Stimulated activated CD8-positive, alpha-beta memory T cell treated with anti-CD3 and anti-CD28 coated beads, Interleukin-4, amount 100 ng/mL, for 4 hours (primary cell): ENCODE measurements at places on chromosomes 4 and X.

- no peak for DNase-seq
These were observed 30.2 kb upstream of the CYP4V2 start for GRCh38 chr4:186161138-186161537.

DNA sequence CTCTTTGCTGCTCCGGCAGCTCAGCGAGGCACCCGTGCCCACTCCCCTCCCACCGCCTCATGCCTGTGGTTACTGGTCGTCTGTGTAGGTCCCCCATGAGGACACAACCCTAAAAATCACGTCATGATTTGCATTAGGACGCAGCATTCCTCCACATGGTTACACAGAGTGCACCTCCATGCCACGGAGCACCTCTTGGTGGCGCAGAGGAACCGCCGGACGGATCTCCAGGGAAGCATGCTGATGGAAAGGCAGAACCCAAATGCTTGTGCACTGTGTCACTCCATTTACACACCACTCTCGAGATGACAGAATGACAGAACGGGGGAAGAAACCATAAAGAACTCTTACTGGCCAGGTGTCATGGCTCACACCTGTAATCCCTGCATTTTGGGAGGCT is 22.4 kb downstream of the FAM53A start:
- DNase-seq = no peak

DNA sequence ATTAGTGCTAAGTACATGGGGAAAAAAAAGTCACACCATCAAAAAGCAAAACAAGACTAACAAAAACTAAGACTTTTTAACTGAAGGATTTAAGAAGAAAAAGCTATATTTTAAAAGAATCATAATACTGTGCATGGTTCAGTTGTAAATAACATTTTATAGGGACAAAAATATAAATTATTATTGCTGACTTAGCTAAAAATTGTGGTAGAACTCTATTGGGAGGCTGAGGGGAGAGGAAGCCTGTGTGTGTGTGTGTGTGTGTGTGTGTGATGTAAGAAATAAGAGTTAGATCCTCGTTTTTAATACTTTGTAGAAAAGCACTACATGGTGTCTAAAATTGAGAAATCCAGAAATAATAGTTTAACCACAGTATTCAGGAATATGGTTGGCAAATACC is 1950.9 kb upstream of the TENM3 start:
- no peak for DNase-seq

DNA sequence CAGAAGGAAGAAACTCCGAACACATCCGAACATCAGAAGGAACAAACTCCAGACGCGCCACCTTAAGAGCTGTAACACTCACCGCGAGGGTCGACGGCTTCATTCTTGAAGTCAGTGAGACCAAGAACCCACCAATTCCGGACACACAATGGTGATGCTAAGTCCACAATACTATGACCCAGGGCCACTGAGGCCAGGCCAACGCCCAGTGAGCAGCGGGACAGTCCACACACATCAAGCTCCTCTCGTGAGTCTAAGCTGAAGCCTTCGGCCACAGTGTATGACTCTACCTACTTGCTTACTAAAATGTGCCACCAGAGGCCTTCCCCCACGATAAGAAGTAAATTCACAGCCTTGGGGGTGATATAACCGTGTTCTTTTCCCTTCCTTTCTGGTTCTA is 10.2 kb upstream of the CDKN2AIP start:
- no peak for DNase-seq

GRCh38 chr4:73776321-73776729 is 36.0 kb downstream of the CXCL8 start:
- DNase-seq = no peak

DNA sequence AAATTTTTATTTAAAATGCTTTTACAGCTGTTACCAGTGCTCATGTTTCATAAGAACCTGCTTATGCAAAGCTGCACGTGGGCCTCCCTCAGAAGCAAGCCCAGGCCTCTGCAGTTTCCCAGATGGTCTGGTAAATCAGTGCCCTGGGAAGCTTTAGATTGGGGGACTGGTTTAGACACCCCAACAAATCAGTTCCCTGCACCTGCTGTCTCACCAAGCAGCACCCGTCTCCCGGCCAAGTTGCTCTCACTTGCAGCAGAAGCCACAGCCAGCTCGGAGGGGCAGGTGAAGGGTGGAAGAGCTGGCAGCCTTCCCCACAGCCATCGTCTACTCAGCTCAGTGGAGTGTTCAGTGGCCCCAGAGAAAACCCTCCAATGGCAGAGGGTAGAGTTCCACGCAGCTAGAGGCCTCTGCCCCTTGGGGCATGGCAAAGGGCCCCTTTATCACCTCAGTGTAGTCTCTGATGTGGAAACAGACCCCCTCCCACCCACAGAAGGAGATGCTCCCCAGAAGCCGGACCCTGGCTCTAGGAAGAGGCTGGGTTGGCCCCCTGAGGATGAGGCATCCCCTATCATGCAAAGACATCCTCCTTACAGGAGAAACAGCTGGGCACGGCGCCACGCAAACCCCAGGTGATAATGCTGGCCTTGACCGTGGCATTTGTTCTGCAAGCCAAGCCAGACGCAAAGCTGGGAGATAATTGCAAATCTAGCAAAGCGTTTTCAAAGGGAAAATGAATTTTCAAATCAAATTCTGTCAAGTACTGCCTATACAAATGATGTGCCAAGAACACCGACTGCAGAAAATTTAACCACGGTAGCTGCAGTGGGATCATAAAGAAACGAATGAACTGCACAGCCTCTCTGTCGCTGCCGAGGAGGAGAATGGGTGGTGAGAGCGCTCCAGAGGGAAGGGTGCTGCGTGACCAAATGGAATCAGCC is 51.9 kb downstream of the ZFYVE28 start:
- no peak for DNase-seq

GRCh38 chr4:142940425-142941330 is 94.6 kb upstream of the INPP4B start:
- no peak for DNase-seq

- DNase-seq = no peak
These were observed 14.2 kb downstream of the ELOVL6 start for GRCh38 chr4:110184140-110184790.

DNA sequence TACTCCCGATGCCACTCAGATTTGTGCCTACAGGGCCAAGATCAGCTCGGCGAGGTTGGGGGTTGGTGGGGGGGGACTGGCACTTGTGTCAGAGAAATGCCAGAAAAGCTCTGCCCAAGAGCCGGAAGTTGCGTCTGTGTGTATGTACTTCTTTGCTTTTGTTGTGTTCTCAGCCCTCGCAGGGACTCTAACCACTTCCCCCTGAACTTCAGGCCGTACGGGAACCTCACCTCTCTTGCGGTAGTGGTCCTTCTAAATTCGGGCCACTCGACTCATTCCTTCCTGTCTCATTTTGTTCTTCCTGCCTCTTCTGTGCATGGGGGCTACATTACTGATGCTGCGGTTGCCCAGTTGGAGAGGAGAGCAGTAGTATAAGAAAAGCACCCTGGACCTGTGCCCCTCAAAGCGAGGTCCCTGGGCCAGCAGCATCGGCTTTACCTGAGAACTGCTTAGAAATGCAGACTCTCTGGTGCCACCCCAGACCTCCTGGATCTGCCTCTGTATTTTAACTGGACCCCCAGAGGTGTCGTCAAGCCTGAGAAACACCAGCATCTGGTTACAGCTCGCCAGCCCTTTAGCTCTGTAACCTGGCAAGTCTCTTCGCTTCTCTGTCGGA is 146.3 kb upstream of the RPS6KA3 start:
- DNase-seq = no peak

DNA sequence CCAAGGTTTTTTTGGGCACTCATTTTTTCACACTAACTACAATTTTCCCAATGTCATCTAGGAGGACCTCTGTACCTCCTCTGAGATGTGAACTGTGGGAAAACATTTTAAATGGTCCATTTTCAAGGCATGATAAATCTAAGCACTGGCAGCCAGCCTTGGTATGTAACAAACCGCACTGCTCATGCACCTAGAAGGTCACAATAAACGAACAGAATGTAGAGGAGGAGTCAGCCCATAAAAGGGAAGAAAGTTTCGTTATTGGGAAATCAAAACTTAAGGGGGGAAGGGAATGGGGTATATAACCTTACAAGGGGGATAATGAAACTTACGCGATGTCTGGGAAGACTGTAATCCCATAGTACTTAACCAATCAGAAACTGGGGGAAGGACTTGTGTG is 16.4 kb downstream of the COX18 start:
- DNase-seq = no peak

DNA sequence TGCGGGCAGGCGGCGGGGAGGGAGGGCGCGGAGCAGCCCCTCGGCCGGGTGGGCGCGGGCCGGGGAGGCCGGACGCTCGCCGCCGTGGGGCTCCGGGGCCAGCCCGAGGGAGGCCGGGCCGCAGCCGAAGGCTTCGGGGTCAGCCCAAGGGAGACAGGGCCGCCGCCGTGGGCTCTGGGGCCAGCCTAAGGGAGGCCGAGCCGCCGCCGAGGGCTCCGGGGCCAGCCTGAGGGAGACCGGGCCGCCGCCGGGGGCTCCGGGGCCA is 251 bp downstream of the KIAA0232 start:
- DNase-seq = no peak

DNA sequence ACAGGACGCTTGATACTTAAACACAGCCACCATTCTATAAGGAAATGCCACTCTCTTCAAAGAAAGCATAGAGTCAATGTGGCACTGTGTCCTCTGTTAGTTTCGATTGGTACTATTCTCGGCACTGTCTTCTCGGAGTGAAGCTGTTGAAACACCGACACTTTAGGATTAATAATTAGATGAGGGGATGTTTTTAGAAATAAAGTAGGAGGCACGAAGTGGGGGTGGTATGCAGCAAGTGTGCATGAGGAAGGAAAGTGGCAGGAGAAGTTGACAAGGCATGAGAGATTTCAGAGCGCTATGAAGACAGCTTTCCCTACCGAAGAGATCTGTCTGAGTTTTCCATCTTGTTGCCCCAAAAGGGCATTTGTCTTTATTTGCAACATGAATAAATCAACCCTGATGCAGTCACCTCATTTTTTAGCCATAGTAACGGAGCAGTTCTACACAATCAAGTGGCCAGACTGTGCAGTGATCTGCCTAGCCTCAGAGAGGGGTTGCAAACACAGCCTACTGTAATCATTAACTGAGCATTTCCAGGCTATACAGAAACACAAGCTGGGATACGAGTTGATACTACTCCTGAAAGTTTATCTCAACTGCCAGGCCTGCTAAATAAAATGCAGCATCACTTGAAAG is 8.3 kb downstream of the GPRIN3 start:
- no peak for DNase-seq

GRCh38 chrX:139875841-139876240 is 57.0 kb downstream of the ATP11C start:
- DNase-seq = no peak

DNA sequence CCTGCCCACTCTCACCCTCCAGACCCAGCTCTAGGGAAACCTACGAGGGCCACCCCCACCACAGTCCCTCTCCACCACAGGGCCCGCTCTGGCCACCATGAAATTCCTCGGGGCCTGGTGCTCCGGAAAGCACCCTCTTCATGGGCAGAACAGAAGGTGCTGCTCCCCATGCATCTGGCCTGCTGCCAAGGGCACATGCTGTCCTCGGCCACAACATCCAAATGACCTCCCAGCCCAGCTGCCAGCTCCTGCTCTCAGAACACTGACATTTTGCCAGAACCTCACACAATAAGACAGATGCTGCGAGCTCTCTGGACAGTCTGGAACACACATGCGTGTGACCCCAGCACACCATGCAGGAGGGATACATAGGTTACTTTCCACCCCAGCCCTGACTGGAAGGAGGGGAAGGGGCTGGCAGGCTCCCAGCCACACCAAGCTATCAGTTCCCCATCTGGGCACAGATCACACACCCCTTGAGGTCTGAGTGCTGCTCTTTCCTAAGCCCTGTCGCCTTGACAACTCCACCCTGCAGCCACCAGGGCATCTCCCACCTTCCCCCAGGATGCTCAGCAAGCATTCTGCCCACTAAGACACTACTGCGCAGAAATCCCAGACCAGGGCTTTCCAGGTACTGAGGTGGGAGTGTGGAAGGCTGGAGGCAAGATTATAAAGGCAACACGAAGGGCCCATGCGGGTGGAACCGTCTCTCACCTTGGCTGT is 5.8 kb downstream of the CCNQ start:
- DNase-seq = no peak

GRCh38 chrX:120660637-120661036 is 30.8 kb upstream of the C1GALT1C1 start:
- DNase-seq = no peak

DNA sequence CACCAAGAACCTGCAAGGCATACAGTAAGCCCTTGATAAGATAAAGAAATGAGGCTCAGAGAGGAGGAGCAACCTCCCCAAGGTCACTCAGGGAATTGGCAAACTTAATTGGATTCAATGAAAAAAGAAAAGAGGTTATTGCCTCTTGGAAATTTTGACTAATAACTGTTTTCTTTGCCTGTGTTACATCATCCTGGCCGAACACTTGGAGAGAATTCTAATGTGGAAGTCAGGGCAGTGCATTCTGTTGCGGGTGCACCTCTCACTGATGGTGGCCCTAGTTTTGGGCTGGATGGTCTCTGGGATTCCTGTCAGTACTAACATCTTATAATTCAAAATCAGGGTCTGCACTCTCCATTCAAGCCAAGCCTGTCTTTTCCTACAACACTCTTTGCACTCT is 186.2 kb upstream of the BCOR start:
- DNase-seq = no peak
